ENCODE measurements at places on chromosomes 3 and 15.

DNA sequence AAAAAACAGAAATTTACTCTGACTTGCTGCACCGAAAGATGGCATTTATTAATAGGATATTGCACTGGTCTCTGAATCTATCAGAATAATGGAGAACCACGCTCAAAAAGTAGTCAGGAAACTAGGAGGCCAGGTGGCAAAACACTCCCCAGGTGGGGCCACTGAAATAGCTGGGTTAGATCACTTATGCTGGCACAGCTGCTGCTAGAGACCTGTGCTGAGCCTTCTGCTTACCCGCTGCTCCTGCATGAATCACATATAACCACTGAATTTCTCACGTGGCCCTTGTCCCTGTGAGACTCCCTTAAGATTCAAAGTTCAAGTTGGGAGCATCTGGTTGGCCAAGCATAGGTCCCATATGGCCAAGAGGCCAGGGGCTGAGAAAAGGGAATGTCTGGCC lies 66.0 kb upstream of the OXTR start:
- DNase-seq = no peak

- DNase-seq = peak; percentile 25
Measured at GRCh38 chr3:71397046-71397445, 186.5 kb downstream of the FOXP1 start.

GRCh38 chr15:101258238-101259144 lies 6.6 kb upstream of the CHSY1 start:
- peak; percentile 79 for DNase-seq

DNA sequence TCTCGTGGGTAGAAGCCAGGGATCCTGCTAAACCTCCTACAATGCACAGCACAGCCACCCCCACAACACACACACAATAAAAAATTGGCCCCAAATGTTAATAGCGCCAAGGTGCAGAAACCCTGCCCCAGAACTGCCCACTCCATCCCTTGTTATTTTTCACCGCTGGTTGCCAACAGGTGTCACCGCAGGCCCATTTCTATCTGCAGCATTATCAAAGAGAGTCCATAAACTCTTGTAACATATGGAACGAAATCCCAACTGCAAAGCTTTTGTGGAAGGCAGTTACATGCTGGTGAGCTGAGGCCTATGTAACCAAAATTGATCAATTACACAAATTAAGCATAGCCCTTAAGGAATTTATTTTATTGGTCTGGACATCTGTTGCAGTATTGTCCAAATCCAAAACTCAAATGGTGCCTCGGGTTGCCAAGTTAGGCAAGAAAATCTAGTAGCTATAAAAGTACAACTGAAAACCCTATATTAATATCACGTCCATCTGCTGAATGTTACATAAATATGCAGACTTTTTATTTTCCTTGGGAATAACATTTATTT lies 66.2 kb downstream of the SAMMSON start:
- DNase-seq = no peak

DNA sequence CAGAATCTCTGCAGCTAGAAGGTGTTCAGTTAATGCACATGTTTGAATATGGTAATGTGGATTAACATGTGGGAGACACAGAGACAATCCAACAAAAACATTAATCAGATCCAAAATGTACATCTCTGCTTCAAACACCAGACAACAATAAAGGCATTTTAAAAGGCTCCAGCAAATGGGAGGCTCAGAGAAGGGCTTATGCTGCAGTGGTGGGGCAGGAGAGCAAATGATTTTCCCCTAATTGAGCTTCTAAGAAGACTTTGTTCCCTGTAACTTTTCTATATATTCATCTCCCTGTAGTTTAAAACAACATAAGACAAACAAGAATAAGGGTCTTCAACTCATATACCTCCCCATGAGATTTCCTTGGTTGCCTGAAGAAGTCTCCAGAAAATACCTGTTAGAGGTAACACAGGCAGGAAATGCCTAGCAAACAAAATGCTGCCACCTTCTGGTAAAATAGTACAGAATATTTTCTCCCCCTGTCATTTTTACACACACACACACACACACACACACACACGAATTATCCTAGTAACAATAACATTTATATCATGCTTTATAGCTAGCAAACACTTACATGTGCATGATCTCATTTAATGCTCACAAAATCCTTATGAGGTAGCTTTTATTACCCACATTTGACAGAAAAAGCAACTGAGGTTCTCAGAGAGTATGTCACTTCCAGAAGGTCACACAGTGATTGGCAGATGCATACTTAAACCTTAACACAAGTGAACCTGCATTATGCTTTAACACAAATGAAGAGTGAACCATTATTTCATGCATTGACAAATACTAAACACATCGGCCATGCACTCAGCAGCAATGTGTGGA lies 123.4 kb upstream of the MB21D2 start:
- peak; percentile 55 for DNase-seq

Measured in LoVo (cell line).